Esophagus muscularis mucosa (tissue), 4 donors: ENCODE measurements at places on chromosomes 1 and 21. TPM values are rescaled to one million over a fixed set of nuclear protein-coding genes. Genes with fewer than 3 reads are reported as not detected.

- no peak for DNase-seq
These were observed 401.8 kb downstream of the RWDD3 start for GRCh38 chr1:95635811-95636210.

- DNase-seq: no peak
These were observed 3.3 kb upstream of the CACYBP start for GRCh38 chr1:174996476-174996875.

- DNase-seq: no peak
These were observed 41.5 kb downstream of the LHX9 start for GRCh38 chr1:197958438-197959305.

GRCh38 chr21:17045214-17045853 is 467.5 kb upstream of the CXADR start:
- DNase-seq: no peak

- DNase-seq: peak; percentile 82
These were observed 3.5 kb upstream of the UTS2 start for GRCh38 chr1:7856345-7856744.

DNA sequence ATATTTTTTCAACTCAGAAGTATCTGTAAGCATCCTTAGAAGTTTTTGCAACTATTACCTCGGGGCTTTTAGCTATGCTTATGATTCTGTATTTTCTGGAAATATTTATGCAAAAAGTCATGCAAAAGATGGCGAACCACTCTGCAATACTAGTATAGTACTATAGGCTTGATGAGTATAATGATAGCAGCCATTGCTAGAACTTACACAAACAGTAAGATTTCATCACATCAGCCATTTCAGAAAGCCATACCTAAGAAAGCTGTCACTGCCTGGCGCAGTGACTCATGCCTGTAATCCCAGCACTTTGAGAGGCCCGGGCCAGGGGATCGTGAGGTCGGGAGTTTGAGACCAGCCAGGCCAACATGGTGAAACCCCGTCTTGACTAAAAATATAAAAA is 227.1 kb downstream of the LRRC7 start:
- DNase-seq: no peak

DNA sequence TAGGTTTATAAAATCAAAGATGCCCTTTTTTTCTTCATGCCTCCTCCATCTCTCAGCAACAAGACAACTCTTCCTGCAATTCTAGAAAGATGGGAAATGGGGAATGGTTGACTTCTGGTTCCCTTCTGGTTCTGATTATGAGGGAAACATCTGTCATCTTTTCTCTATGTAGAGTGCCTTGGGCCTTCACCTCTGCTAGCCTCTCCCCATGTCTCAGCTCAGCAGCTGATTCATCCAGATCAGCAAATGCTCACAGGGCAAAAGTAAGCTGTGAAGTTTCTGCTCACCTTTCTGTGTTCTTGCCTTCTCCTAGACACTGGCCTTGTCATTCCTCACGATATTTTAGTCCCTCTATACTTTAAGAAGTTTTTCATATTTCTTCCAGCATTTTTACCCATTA is 17.8 kb upstream of the BECN2 start:
- DNase-seq: no peak

- no peak for DNase-seq
These were observed 37.3 kb upstream of the MORC3 start for GRCh38 chr21:36282568-36283230.

GRCh38 chr1:105023719-105024118 is 1274.0 kb downstream of the AMY1C start:
- no peak for DNase-seq

GRCh38 chr1:20634594-20635084 is 1.4 kb downstream of the PINK1 start:
- no peak for DNase-seq

DNA sequence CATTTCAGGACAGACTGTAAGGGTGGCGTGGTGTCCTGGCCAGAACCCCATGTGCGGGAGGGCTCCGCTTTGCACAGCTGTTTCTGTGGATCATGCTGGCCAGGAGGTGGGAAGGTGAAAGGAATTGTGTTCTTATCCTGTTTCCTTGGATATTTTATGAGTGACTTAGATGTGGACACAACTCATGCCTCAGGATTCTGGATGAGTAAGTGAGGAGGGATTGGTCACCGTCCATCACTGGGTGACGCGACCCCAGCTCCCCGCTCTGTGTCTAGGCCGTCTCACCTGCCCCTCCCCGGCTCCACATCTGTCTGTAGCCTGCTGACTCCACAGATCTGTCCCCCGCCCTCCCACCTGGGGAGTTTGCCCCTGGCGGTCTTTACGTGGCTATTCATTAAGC is 48.8 kb downstream of the PIK3CD start:
- no peak for DNase-seq

DNA sequence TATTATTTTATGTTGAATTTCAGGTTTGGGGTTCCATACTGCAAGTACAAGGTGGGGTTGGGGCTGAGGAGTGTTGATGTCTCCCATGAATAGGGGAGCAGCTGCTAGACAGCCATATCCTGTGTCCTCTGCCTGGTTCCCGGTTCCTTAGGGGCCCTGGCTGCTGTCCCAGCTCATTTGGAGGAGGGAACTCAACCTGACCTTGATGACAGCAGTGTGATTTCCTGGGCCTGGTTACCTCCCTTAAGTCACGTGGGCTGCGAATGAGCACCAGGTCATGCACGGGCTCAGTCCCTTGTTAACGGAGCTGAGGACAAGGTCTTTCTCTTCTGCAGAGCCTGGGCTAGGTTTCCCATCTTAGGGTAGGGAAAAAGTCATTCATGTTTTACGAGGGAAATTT is 85.1 kb downstream of the MTR start:
- DNase-seq: no peak

DNA sequence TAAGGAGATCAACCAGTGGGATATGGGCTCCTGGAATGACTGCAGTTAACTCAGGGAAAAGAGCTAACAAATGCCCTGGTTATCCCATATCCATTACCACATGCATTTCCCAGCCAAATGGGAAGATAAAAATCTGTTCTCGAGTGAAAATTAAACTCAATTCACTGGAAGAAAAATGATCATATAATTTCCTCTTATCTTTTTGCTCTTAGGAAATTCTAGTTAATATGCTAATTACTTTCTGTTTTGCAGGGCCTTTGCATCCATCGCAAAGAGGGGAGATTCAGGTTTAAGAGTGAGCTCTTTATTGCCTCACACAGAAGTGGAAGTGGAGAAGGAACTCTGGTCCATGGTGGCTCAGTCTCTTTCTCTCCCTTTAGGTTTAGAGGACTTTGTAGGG is 3.9 kb upstream of the IL24 start:
- no peak for DNase-seq

DNA sequence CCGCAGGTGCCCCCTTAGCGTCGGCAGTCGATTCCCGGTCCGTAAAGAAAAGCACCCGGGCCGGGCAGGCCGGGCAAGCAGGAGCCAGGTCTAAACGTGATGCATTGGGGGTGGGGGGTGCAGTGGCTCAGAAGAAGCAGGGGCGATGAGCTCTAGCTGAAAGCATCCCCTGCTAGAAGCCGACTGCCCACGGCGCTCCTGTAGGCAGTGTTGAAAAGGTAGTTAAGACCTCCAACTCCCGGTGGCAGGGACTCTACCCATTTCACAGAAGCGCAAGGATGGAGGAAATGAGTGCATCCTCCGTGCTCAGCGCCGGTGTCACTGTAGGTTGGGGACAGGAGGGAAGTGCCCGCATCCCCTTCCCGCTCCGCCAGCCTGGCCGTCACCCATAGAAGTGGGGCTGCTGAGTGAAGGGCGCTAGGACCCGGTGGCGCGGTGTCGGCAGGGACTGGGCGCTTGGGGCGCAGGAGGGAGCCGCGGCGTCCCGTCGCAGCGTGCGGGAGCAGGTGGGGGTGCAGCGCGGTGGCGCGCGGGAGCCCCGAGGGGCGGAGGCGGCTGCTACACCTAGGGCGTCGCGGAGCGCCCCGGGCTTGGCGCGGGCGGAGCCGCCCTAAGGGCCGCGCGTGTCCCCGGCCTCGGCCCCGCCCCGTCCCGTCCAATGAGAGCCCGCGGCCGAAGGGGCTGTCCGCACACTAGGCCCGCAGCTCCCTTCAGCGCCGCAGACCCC is at the start of gene WNT2B:
Gene WNT2B (plus strand): TSS at position 688 of the 727 bp plus-strand sequence. CDS start 298 bp downstream, outside the sequence.
- no peak for DNase-seq

- no peak for DNase-seq
These were observed 55.1 kb downstream of the HFM1 start for GRCh38 chr1:91349524-91349923.

DNA sequence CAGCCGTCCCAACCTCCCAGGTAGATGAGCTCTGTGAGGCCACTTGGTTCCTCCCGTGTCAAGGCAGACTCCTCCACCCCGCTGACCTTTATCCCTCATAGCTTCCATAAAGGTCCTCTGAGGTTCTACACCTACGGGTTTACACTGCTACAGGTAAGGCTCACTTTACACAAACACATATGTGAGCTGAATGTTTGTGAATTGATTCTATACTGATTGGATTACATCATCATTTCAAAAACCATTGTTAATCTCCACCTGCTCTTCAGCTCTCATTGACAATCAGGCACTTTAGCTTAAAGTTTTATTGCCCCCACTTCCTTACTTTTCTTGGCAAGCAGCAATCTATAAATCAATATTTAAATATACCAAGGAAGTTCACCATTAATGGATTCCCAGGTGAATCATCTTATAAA is 12.8 kb upstream of the RGS16 start:
- DNase-seq: no peak

DNA sequence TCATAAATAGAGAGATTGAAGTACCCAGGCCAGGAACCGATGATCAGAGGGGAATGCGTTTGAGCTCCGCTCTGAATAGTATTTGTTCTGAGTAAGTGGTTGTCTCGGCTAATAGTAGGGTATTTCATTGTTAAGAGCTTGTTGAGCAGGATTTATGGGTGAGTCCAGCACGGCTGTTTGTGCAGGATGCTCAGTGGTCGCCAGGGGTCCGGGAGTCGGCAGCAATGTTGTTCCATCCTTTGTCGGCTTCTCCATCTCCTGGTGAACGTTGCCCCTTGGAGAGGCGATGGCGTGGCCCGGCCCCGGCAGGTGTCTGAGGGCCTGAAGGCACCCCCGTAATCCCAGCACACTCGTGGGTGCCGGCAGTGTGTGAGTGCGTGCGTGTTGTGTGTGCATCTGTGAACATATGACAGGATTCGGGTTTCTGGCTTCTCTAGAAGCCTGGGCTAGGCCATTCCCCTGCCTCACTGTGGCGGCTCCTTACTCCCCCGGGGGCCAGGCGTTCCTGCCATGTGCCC is 160.8 kb upstream of the ARHGEF16 start:
- DNase-seq: no peak

DNA sequence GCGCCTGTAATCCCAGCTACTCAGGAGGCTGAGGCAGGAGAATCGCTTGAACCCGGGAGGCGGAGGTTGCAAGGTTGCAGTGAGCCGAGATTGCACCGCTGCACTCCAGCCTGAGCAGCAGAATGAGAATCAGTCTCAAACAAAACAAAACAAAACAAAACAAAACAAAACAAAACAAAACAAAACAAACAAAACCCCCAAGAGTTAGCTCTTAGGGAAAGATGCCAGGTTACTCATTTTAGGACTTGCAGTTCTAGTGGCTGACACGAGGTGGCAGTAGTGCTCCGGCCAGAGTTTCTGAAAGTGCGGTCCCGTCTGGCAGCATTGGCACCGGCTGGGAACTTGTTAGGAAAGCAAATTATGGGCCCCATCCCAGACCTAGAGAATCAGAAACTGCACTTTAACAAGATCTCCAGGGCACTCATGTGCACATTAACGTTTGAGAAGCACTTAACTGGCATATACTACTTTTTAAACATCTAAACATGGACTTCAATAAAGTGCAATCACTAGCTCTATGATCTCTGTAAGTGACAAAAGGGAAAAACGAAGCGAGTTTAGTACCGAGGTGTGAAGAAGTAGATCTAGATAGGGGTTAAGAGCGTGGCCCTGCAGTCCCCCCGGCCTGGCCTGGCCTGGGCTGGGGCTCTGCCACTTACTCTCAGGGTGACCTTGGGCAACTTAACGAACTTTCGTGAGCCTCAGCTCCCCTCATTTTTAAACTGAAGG is 41.9 kb upstream of the TNFRSF1B start:
- peak; percentile 95 for DNase-seq

DNA sequence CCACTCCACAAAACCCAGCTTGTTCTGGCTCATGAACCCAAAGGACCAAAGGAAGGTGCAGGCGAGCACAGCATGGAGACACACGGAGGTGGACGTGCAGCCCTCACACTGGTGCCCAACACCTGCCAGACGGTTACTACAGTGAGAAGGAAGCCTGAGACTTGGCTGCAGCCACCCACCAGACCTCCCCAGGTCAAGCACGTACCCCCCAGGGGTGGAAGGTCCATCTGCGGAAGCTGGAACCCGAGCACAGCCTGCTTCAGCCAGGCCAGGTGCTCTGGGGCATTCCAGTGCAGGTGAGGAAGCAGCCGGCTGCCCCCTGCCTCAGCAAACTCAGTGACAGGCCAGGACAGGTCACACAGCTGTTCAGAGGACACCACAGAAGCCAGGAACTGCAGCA is 16.0 kb upstream of the LSS start:
- DNase-seq: no peak

DNA sequence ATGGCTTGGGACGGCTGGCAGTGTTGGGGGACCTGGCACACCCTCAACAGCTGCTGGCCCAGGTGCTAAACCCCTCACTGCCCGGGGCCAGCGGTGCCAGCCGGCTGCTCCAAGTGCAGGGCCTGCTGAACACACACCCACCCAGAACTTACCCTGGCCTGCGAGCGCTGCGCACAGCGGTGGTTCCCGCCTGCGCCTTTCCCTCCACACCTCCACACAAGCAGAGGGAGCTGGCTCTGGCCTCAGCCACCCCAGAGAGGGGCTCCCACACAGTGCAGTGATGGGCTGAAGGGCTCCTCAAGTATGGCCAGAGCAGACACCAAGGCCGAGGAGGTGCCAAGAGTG is 67.9 kb downstream of the FMO4 start:
- no peak for DNase-seq

DNA sequence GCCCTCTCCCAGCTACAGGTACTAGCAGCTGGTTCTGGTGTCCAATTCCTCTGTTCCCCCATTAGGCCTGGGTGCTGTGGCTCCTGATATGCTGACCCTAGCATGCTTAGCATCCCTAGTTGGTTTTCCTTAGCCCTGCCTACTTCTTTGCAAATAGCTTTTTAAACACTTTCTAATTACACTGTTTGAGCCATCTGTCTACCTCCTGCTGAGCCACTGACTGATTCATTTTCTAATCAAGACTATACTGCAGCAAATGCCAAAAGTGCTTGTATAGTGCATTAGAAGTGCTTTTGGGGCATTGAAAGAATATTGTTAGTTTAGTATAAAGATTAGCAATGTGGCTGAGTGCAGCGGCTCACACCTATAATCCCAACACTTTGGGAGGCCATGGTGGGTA is 36.3 kb downstream of the ERICH3 start:
- DNase-seq: no peak

- DNase-seq: no peak
These were observed 37.4 kb upstream of the RGS16 start for GRCh38 chr1:182641561-182641960.

BGLAP gene
- total RNA-seq: not detected

INSRR gene
- total RNA-seq: not detected

OR6N1 gene
- total RNA-seq: not detected

TFAP2E gene
- total RNA-seq: 0.63 TPM

PTGS2 gene
- 2.8 TPM for total RNA-seq

SCP2 gene
- 83.0 TPM for total RNA-seq

ENAH gene
- 204 TPM for total RNA-seq

SMCP gene
- total RNA-seq: not detected

GPR37L1 gene
- total RNA-seq: not detected

TEDDM1 gene
- not detected for total RNA-seq

KIAA0040 gene
- total RNA-seq: 37.0 TPM

GNG4 gene
- total RNA-seq: 0.71 TPM

ZBTB18 gene
- 21.0 TPM for total RNA-seq

CITED4 gene
- 23.3 TPM for total RNA-seq

GUCA2A gene
- not detected for total RNA-seq

CBR3 gene
- total RNA-seq: 18.5 TPM
